Stimulated activated CD8-positive, alpha-beta memory T cell treated with anti-CD3 and anti-CD28 coated beads, Interleukin-7, amount 100 ng/mL, for 1 hour (primary cell): ENCODE measurements at places on chromosomes 2 and 18.
A peak's percentile ranks its signal among the peaks of the same experiment; 100 is the strongest.

DNA sequence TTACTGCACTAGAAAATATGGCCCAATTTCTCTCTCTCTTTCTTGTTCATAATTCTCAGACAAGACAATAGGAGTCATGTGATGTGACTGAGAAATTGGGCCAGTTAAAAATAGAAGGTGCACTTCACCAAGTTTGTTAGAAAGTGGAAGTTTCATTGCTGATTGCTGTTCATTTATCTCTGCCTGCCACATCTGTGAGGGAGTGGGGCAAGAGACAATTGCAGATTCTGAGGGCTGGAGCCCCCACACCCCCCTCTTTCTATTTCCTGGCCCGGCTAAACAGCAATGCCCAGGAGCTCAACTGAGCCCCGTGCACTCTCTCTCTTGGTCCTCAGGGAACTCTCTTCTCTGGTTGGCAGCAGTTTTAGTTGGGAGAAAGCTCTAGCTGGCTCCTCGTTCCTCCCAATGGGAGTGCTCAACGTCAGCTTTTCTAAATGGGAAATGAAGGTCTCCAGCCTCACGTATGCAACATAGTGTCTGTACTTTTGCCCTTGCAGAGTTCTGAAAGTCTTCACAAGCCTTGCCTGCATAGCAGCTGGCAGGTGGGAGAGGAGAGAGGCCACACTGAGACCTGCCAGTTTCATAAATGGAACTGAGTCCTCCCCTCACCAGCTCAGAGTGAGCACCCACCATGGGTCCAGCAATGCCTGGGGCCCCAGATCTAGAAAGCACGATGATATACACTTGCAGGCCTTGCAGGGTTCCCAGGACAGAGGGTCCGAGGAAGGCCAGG is 115.7 kb downstream of the MYCN start:
- DNase-seq, result no peak

- no peak for DNase-seq
Observed at GRCh38 chr2:73838889-73839534, 10.3 kb downstream of the STAMBP start.

GRCh38 chr2:139353874-139354273 is 573.7 kb upstream of the NXPH2 start:
- no peak for DNase-seq

- no peak for DNase-seq
Observed at GRCh38 chr2:231765496-231765929, 15.6 kb downstream of the PDE6D start.

- DNase-seq, result no peak
Observed at GRCh38 chr2:235000426-235001236, 48.8 kb downstream of the SH3BP4 start.

GRCh38 chr2:119234021-119235019 is 10.7 kb downstream of the STEAP3 start:
- DNase-seq, result no peak

GRCh38 chr2:45992021-45992740 is 305.0 kb upstream of the EPAS1 start:
- DNase-seq, result no peak

DNA sequence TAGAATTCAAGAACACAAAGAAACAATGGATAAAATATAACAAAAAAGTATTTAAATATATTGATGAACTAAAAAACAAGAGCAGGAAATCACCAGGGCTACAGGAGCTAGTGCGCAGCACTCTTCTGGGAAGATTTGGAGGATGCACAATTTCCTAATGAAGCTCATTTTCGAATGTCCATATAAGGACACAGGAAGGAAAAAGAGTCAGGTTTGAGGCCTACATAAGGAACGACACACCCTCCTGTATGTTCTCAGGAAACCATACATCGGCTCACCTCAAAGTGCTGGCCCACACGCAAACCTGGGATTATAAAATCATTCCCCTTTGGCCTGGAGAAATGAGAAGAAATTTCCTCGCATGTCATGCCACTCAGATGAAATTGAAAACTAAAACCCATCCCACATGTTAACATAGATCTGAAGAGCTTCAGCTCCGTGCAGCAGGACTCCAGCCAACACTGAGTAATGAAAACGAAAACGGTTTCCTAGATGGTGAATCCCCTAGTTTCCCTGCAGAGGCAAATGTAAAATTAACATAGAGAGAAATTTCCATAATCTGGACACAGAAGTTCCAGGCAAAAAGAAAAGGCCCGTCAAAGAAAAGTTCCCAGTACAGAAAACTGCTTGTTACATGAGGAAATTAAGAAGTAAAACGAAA is 825.8 kb downstream of the SOCS6 start:
- DNase-seq, result no peak

GRCh38 chr2:202909394-202910192 is 1.9 kb downstream of the WDR12 start:
- no peak for DNase-seq

DNA sequence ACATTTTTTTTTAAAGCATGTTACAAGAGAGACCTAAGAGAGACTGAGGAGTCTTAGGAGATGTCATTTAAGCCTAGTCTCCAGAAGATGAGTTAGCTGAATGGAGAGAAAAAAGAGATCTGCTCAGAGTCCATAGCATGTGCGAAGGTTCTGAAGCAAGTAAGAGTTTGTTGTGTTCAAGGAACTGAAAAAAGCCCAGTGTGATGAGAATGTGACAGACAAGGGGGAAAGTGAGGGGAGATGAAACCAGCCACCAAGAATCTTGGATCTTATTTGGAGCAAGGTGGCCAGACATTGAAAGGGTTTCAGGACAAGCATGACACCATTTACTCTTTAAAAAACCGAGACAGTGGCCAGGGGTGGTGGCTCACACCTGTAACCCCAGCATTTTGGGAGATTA is 5.2 kb upstream of the MOB1A start:
- DNase-seq, result no peak

- no peak for DNase-seq
Observed at GRCh38 chr2:181462033-181462432, 4.8 kb downstream of the ITGA4 start.

DNA sequence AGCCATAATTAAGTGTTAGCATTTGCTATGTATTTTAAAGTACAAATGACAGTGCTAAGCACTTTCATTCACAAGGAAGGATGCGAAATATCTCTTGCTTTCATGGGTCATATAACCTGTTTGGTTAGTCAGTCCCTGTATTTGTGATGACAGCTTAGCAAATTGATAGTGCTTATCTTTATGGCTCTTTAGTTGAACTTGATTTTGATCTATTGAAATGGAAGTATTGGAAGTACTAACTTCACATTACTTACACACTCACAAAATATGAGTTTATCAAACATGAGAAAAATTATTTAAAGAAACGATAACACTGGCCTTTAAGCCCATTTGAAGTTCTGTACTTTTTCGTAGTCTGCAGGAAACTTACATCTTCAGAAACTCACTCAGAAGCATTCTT is 97.4 kb upstream of the NEUROD1 start:
- no peak for DNase-seq

GRCh38 chr2:215799194-215799593 is 214.2 kb downstream of the MREG start:
- DNase-seq, result no peak

DNA sequence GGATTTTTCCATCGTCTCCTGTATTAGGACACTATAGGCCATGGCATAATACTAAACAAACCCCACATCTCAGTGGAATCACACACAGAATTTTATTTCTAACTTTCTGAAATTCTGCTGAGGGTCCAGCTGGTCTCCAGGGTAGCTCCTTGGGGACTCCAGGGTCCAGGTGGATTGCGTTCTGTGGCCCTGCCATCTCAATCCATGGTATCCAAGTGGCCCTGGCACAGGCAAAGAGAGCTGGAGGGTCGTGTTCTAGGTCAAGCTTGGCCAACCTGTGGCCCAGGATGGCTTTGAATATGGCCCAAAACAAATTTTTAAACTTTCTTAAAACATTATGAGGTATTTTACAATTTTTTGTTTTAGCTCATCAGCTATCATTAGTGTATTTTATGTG is 134.6 kb downstream of the CTIF start:
- no peak for DNase-seq

DNA sequence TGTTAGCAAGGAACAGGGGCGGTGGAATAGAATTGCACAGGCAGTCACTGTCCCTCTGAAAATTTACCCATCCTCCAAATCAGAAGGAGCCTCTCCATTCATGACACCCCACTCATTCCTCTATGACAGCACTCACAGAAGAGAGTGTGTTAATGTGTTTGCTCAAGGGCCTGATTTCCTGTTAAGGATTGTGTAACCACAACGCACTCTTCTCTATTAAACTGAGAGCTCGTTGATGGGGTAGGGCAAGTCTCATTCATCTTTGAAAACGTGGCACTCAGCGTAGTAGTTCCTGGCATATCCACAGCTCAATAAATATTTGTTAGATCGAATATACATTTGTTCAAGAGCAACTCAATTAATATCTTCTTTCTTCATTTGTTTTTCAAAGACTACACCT is 106.4 kb downstream of the VAPA start:
- no peak for DNase-seq

DNA sequence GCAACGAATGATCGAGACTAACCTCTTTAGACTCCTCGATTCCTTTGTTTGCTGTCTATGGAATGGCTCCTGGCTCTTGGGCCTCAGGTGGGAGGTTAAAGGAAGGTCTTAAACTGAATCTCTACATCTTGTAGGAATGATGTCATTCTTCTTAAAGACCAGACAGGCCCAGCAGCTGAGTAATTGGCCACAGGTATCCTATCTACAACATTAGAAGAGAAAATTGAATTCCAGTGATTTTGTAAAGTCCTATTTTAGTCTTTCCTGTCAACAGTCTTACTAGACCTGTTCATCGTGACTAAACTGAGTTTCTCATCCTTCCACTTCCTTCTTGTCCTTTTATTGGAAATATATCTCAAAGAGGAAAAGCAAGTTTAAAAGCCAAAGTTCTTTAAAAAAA is 274.8 kb downstream of the ALPK2 start:
- DNase-seq, result no peak

- no peak for DNase-seq
Observed at GRCh38 chr2:151824886-151825285, 3.3 kb downstream of the ARL5A start.

DNA sequence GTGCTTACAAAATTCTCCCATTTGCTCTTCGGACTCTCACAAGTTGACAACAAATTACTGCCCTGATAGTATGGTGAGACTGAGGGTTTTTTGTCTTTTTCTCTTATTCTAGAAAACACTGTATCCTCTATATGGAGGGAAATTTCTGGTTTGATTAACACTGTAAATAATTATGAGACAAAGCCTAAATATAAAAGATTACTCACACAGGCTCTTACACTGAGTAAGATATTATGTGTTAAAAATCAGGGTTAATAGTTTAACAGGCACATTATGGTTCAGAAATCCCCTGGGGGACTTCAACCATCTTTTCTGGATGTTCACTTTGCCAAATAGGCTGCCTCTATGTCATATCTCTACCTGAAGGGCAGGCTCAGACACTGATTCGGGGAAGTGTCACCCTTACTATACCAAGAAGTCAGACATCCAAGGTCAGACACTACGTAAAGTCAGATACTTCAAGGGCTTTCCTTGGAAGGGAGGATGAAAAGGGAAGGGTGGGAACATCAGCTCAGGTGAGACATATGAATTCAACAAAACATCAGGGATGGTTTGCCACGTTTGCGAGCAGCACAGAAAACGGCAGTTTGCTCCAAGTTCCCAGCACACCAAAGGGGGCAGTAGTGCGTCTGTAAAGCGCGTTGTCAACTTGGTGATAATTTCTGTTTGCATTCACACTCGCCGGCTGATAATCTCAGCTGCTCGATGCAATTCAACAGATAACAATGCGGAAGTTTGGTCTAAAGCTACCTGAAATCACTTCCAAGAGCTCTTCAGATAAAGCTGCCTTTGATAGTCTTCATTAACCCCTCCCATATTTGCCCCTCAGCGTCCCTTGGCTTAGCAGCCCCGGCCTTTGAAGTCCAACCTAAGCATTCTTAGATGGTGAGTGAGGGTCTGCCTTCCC is 972 bp upstream of the RASGRP3 start:
- peak; percentile 64 for DNase-seq

- no peak for DNase-seq
Observed at GRCh38 chr2:155145758-155146229, 447.3 kb downstream of the KCNJ3 start.

GRCh38 chr2:41806286-41806685 is 241.5 kb upstream of the PKDCC start:
- DNase-seq, result no peak

GRCh38 chr2:62933398-62933917 is 117.2 kb upstream of the OTX1 start:
- no peak for DNase-seq

- DNase-seq, result no peak
Observed at GRCh38 chr2:71936076-71937030, 211.3 kb downstream of the CYP26B1 start.

DNA sequence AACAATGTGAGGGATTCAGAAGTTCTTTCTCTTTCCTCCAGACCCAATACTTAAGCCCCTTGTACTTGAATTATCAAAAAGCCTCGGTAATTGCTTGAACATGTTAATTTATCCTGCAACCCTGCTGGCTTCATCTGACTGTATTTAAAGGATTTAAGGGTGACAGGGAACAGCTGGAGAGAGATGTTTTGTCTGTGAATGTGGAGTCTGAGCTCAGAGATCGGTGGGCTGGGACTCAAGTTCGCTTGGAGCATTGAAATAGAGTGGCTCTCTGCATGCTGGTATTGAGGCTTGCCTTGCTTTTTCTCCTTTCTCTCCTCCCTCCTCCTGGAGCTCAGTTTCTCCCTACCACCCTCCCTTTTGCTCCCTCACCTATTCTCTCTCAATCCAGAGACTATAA is 73.6 kb downstream of the BOD1L2 start:
- no peak for DNase-seq

GRCh38 chr2:129439406-129440302 is 539.8 kb upstream of the RAB6C start:
- no peak for DNase-seq

DNA sequence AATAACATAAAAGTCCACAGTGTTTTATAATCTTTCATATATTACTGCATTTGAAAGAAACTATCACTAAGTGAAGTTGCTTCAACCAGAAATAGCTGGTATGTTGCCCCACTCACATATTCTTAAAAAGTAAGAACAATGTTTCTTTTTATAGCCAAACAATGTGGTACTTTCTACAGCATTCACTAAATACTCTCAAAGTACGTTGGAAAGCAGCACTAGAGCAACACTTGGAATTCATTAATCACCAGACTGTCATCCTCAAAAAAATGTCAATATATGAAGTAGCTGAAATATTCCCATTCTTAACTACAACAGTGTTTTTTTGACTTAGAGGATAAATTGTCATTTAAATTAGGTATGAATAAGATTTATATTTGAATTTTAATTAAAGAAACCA is 32.8 kb downstream of the COBLL1 start:
- DNase-seq, result no peak

GRCh38 chr2:146079216-146079615 is 1559.3 kb upstream of the ZEB2 start:
- no peak for DNase-seq

GRCh38 chr2:26561918-26562810 is 79.0 kb downstream of the CIB4 start:
- no peak for DNase-seq
